Left lung (tissue), 14 donors: ENCODE measurements at places on chromosomes 16 and 17.

GRCh38 chr16:67936880-67937605 is 393 bp upstream of the PSMB10 start:
- DNase-seq = no peak

GRCh38 chr17:73142872-73143381 is 21.9 kb upstream of the SSTR2 start:
- DNase-seq = peak; percentile 33

- no peak for DNase-seq
These were observed 64.9 kb downstream of the ARHGAP17 start for GRCh38 chr16:24950275-24950674.

GRCh38 chr17:45021607-45022287 is 29.7 kb downstream of the DCAKD start:
- peak; percentile 60 for DNase-seq

DNA sequence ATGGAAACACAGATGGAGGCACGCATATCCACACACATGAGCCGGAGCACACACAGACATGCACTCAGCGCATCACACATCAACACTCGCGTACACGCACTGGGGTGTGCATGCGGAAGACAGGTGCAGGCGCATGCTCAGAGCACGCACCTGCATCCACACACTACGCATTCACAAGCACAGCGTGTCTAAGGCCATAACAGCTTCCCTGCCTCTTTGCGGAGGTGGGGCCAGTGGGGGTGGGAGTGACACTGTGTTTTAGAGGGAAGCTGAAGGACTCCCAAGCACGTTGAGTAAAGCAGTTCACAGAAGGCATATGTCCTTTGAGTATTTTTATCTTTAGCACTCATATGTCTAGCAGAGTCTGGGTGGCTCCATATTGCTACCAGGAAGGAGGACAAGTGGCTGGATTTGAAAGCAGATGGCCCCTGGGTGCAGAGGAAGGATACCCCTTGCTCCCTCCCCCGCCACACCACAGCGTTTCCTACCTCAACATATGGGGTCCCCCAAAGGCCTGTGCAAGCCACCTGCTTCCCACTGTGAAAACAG is 68.6 kb upstream of the TOB1 start:
- DNase-seq = no peak
